ENCODE measurements at places on chromosomes 7 and 10.

DNA sequence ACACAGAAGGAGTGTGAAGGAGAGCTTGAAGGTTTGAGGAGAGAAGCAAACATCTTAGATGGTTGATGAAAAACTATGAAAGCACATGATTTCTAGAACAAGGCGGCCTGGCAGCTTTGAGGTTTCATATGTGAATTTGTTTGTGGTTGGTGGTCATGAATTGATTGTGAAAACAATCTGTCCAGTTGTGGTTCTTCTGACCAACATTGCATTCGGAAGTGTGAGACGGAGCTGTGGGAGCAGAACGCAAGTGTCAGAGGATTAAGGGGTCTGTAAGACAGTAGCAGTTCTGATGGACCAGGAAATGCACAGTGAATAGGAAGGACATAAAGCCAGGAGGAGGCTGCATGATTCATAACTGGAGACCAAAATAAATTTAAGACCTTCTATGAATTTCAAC, 594.6 kb downstream of the NXPH1 start:
- H3K36me3 ChIP-seq = no peaks in the 10 kb centered on the region
- H3K4me1 ChIP-seq = no peaks in the 10 kb centered on the region
- H3K27me3 ChIP-seq = no peaks in the 10 kb centered on the region
- no peak for DNase-seq
- H3K4me3 ChIP-seq = no peak overlapping the region
- no peak overlapping the region for H3K27ac ChIP-seq

DNA sequence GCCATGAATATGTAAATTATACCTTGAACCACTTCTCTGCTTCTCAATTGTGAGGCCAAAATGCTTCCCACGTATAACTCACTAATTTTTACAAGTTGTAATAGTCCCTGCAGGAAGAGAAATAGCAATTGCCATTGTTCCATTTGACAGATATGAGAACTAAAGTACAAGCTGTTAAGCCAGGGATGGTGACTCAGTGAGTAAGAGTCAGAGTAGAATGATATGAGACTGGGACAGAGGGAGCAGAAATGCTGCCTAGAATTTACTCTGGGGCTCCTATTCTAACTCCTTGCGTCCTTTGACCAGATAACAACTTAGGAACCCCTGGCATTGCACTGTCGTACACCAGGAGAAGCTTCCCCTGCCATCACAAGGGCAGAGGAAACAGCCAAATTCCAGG, 45.1 kb upstream of the SEPTIN7 start:
- H3K27me3 ChIP-seq = no peaks in the 10 kb centered on the region
- H3K36me3 ChIP-seq = no peaks in the 10 kb centered on the region
- H3K27ac ChIP-seq = no peak overlapping the region

GRCh38 chr7:155483245-155483644, 25.3 kb downstream of the EN2 start:
- H3K4me3 ChIP-seq = no peak overlapping the region
- H3K27me3 ChIP-seq = peaks cover 39% of the 10 kb centered on the region
- H3K27ac ChIP-seq = no peak overlapping the region

DNA sequence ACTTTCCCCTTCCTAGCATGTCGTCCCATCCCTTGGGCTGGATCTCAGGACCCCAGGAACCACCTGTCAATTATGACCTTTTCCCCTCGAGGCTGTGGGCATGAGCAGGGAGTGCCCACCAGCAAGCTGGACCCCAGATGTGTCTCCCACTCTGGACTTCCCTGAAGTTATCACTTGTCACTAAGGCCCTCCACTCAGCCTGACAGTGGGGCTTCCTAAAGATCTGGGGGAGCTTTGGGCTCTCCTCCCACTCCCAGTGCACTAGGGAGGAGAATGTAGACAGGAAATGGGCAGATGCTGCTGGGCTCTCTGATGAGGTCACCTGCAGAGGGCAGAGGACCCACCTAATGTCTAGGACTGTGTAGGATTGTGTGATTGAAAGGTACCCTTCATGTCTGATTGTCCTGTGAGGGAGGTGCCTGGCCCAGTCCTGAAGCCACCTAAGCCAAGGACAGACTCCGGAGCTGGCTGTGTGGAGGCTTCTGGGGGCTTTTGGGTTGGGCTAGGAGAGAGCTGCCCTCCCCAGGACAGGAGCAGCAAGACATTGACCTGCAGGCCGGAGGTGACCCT, 18.7 kb downstream of the MYO1G start:
- no peaks in the 10 kb centered on the region for H3K36me3 ChIP-seq
- H3K4me1 ChIP-seq = peaks cover 15% of the 10 kb centered on the region
- DNase-seq = no peak
- H3K4me3 ChIP-seq = no peak overlapping the region

DNA sequence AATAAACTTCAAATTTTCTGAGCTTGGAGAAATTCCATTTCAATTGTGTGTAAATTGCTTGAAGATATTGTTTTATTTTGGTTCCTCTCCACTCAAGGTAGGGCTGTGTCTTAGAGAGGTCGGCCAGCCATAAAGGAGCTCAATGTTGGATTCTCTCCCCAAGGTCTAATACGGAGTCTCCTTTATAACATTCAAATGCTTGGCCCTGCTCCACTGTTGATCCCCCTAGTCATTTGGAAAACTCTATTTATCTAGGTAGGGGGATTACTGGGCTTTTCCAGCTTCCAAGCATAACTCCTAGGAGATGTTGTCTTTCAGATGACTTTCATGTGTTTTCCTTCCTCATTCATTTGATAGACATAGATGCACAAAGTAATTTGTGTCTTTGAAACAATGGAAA, 170.9 kb downstream of the LRMDA start:
- no peak for DNase-seq
- no peak overlapping the region for H3K4me3 ChIP-seq
- peaks cover 12% of the 10 kb centered on the region for H3K27me3 ChIP-seq
- H3K27ac ChIP-seq = no peak overlapping the region

DNA sequence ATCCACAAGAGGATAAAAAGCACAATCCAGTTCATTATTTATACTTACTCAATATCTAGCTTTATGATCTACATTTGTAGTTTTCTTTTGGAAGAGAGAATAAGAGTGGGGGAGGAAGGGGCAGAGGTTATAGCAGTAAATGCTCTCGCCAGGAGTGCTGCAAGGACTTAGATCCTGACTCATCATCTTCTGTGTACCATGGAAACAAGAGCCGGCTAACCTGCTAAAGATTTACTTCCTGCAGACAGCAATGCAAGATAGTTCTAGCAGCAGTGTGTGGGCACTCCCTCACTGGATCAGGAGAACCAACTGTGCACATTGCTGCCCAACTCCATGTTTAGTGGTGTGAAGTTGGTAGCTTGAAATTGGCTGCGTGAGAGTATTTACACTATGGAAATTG, 47.7 kb upstream of the TRIL start:
- no peaks in the 10 kb centered on the region for H3K36me3 ChIP-seq
- no peaks in the 10 kb centered on the region for H3K4me1 ChIP-seq
- H3K27me3 ChIP-seq = peaks cover 3% of the 10 kb centered on the region

DNA sequence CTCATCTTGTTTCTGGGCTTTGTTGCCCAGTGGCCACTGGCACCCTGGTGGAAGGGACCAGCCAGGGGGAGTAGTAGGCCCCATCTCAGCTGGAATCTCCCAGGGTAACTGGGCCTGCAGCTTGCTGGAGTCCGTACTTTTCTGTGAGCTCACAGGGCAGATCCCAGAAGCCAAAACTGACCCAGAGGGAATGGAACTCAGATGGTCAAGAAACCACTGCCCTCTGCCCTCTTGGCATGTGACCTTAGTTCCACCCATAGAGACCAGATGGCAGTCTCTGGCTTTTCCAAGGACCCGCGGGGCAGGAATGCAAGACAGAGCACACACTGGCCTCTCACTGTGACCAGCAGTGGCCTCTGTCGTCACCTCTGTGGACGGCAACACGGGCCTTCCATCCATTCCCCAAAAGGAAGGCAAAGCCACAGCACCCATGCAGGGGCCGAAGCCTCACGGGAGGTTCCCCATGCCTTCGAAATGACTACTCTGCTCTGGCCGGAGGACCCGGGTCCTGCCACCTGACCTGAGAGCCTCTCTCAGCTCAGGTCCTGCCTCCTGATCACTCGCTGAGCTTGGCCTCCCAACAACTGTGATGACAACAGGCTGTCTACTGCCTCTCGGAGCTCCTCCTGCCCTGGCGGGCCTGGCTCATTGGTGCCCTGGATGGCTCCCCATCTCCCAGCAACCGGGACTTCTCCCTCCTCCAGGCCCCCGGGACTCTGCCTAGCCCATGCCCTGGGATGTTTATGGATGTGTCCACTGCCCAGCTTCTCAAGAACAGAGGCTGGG, 29.9 kb downstream of the MYL10 start:
- no peak overlapping the region for H3K4me3 ChIP-seq
- no peak overlapping the region for H3K27ac ChIP-seq
- H3K27me3 ChIP-seq = peaks cover 23% of the 10 kb centered on the region
- DNase-seq = no peak
- peaks cover 14% of the 10 kb centered on the region for H3K4me1 ChIP-seq
- H3K36me3 ChIP-seq = no peaks in the 10 kb centered on the region

- no peak overlapping the region for H3K27ac ChIP-seq
- no peak for DNase-seq
- no peaks in the 10 kb centered on the region for H3K27me3 ChIP-seq
- H3K36me3 ChIP-seq = no peaks in the 10 kb centered on the region
- H3K4me1 ChIP-seq = no peaks in the 10 kb centered on the region
These were observed 31.4 kb downstream of the TCERG1L start for GRCh38 chr10:131280101-131280500.

- peak; percentile 36 for DNase-seq
- H3K4me1 ChIP-seq = peaks cover 3% of the 10 kb centered on the region
- H3K4me3 ChIP-seq = peak within 1 kb of the TSS; percentile 87
- no peaks in the 10 kb centered on the region for H3K36me3 ChIP-seq
These were observed at the start of gene PTPRZ1 for GRCh38 chr7:121872831-121873288. TSS of gene PTPRZ1 (plus strand) at chr7:121873161. CDS start at chr7:121873500, 339 bp downstream.

DNA sequence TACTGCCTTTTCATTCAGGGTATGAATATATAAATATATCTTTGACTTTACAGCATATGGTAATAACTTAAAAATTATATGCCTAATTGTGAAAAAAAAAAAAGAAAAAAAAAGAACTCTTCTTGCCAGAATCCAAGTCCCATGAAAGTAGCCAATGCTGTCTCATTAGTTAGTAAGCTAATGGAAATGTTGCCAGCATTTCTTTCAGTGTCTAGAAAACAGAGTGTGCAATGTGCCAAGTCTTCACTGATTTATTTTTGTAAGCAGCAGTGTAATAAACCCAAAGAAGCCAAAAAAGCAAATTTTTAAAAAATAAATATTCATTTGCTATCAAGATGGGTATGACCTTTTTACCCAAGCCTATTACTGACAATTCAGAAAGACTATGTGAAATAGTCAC, 31.1 kb upstream of the LRRN3 start:
- H3K36me3 ChIP-seq = peaks cover 4% of the 10 kb centered on the region
- H3K27ac ChIP-seq = no peak overlapping the region
- no peaks in the 10 kb centered on the region for H3K27me3 ChIP-seq
- H3K4me1 ChIP-seq = no peaks in the 10 kb centered on the region
- no peak overlapping the region for H3K4me3 ChIP-seq
